ENCODE measurements at places on chromosomes 11 and 22. TPM values are rescaled to one million over a fixed set of nuclear protein-coding genes. Genes with fewer than 3 reads are reported as not detected.

Gene MS4A10
- total RNA-seq = not detected

Gene BTG4
- not detected for total RNA-seq

Gene CRYAB
- total RNA-seq = 6,704 TPM

Gene CSF2RB
- total RNA-seq = 2.8 TPM

Gene GP1BB
- not detected for total RNA-seq

Gene PRRG4
- 0.33 TPM for total RNA-seq

Gene MMP10
- total RNA-seq = not detected

Gene CSTF3
- 11.1 TPM for total RNA-seq

Gene OR52I2
- total RNA-seq = not detected

Gene PAMR1
- 12.9 TPM for total RNA-seq

Gene POU2AF3
- 0.38 TPM for total RNA-seq

Gene MRGPRF
- 3.9 TPM for total RNA-seq

Gene APOL5
- not detected for total RNA-seq

Gene SLC22A25
- not detected for total RNA-seq

Gene NLRP6
- not detected for total RNA-seq

Gene RAG1
- 1.6 TPM for total RNA-seq

Gene MS4A15
- total RNA-seq = not detected

Gene MYOD1
- not detected for total RNA-seq

Gene PKP3
- total RNA-seq = 0.52 TPM

Gene OR6T1
- not detected for total RNA-seq

Gene PPARA
- 101 TPM for total RNA-seq

Gene FGF4
- total RNA-seq = not detected

Gene ZNF70
- 4.0 TPM for total RNA-seq

Gene TMEM45B
- total RNA-seq = not detected

Gene TNNT3
- 30.7 TPM for total RNA-seq

Gene C11orf21
- total RNA-seq = 36.0 TPM

Gene PARVB
- 155 TPM for total RNA-seq

Gene F2
- not detected for total RNA-seq

Gene OR4A47
- not detected for total RNA-seq

Gene GAS2
- 15.9 TPM for total RNA-seq

Gene UPK3A
- total RNA-seq = not detected

Gene C11orf24
- 28.6 TPM for total RNA-seq

Gene MGAT3
- total RNA-seq = 3.2 TPM

Gene HBD
- total RNA-seq = not detected

Gene LRP4
- 22.0 TPM for total RNA-seq

Gene MMP12
- not detected for total RNA-seq

Gene RTN4RL2
- 1.3 TPM for total RNA-seq

Gene PRR33
- 2.4 TPM for total RNA-seq

Gene EIF4G2
- 760 TPM for total RNA-seq

Gene KCNJ1
- total RNA-seq = not detected

Gene RIMBP3B
- not detected for total RNA-seq

Gene KDELR3
- total RNA-seq = 6.0 TPM

Gene CARD10
- total RNA-seq = 9.0 TPM

Gene CWF19L2
- 9.4 TPM for total RNA-seq

Gene SULT4A1
- 0.08 TPM for total RNA-seq

Gene C11orf65
- 0.36 TPM for total RNA-seq

Gene C11orf42
- not detected for total RNA-seq

Gene MPZL3
- 2.7 TPM for total RNA-seq

Gene XKR3
- total RNA-seq = not detected

Gene FAT3
- total RNA-seq = 0.33 TPM

Gene ALX4
- total RNA-seq = not detected

Gene CDCA5
- 1.3 TPM for total RNA-seq

All from left ventricle myocardium inferior (tissue), 1 donor.